ENCODE measurements at places on chromosomes 2 and 18. TPM values are rescaled to one million over a fixed set of nuclear protein-coding genes. Genes with fewer than 3 reads are reported as not detected.
A peak's percentile ranks its signal among the peaks of the same experiment; 100 is the strongest.

DNA sequence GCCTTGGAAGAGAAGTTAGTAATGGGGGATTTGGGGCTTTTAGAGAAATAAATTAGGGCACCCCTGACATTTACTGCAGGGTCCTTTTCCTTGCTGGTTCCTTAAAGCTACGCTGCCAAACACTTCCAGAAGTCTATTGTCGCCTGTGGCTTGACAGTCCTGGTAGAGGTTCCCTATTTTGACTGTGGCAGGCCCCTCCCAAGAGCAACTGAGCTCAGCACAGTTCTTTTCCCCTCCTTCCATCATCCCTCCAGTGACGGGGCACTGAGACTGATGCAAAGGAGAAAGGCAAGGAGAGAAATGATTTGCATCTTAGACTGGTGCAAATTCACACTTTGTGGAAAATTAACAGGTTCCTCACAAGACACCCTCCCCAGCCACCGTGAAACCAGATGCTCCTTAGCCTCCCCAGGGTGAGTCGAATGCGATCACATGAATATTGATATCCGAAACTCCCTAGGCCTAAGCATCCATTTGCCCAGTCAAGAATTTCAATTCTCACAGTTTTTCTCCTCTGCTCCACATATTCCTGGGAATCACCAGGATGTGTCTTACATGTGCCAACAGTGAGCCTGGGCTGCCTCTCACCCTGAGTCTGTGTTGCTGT, 45.4 kb downstream of the RABL2A start:
- no peak overlapping the region for H3K4me3 ChIP-seq
- no peak overlapping the region for H3K27ac ChIP-seq
- no peaks in the 10 kb centered on the region for H3K36me3 ChIP-seq

DNA sequence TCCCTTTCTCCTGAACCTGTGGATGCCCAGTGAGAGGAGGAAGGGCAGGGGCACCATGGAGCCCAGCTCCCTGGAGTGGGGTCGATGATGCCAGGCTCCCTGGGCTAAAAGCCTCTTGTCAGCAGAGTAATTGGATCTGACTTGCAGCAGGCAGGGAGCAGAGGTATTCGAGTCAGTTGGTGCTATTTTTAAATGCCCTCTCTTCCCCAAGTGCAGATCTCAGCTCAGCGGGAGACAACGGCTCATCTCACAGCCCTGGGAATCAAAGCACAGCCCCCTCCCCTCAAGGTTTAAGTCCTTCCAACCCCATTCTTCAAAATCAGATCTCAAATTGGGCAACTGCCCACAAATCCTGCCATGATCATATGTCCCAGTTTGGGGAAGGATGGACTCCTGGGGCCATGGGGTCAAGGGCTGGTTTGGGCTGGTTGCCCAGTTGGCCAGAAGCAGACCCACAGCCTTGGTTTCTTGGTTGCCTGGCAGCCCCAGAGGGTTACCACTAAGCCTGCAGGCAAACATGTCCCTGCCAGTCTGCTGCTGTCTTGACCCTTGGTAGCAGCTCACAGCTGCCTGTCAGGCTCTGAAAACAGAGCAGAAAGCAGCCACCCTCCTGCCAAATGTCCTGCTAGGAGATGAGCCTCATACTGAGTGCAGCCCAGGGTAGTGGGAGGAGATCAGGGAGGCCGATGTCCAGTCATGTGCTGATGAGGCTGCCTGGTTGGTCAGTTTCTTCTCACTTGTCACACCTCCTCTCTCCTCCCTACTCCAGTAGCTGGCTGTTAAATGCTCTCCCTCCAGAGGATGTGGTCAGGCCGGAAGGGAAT, 244.9 kb downstream of the LOXHD1 start:
- peak overlapping the region; percentile 42 for H3K4me3 ChIP-seq
- H3K4me1 ChIP-seq = peaks cover 97% of the 10 kb centered on the region

DNA sequence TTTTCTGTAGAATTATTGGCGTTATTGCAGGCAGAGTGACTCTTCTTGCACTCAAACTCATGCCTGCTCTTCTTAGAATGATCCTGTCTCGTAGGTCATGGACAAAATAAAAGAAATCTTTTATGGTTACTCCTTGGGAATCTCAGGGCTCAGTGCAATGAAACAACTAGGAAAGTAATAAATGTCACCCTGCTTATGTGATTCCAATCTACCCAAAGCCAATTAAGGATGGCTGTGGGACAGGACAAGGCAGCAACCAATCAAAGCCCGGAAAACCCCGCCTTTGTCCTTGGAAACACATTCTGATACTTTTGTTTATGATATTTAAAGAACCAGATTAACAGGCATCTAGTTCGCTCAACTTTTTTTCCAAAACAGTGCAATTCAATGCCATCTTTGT, 53.0 kb downstream of the GRB14 start:
- H3K27ac ChIP-seq = peak overlapping the region; percentile 22
- H3K27me3 ChIP-seq = no peaks in the 10 kb centered on the region
- no peaks in the 10 kb centered on the region for H3K36me3 ChIP-seq
- peaks cover 26% of the 10 kb centered on the region for H3K4me1 ChIP-seq
- H3K4me3 ChIP-seq = peak overlapping the region; percentile 31
- no peak for DNase-seq

GRCh38 chr18:58534535-58535301, 94.2 kb downstream of the ALPK2 start:
- H3K27ac ChIP-seq = no peak overlapping the region
- no peak for DNase-seq
- H3K4me1 ChIP-seq = peaks cover 44% of the 10 kb centered on the region

- H3K27me3 ChIP-seq = peaks cover 14% of the 10 kb centered on the region
- H3K4me3 ChIP-seq = no peak overlapping the region
- peaks cover 6% of the 10 kb centered on the region for H3K4me1 ChIP-seq
These were observed 134.8 kb upstream of the THUMPD2 start for GRCh38 chr2:39913648-39914461.

- no peaks in the 10 kb centered on the region for H3K36me3 ChIP-seq
- no peak for DNase-seq
- H3K27me3 ChIP-seq = no peaks in the 10 kb centered on the region
- no peaks in the 10 kb centered on the region for H3K4me1 ChIP-seq
- no peak overlapping the region for H3K4me3 ChIP-seq
- H3K27ac ChIP-seq = no peak overlapping the region
These were observed 192.4 kb downstream of the L3MBTL4 start for GRCh38 chr18:6222271-6222670.

GRCh38 chr18:33577685-33578517, at the start of gene ASXL3:
TSS of gene ASXL3 (plus strand) at chr18:33578219. CDS start at chr18:33578632, 413 bp downstream.
- H3K27ac ChIP-seq = peak within 1 kb of the TSS; percentile 95
- no peaks in the 10 kb centered on the region for H3K36me3 ChIP-seq
- peak; percentile 39 for DNase-seq

DNA sequence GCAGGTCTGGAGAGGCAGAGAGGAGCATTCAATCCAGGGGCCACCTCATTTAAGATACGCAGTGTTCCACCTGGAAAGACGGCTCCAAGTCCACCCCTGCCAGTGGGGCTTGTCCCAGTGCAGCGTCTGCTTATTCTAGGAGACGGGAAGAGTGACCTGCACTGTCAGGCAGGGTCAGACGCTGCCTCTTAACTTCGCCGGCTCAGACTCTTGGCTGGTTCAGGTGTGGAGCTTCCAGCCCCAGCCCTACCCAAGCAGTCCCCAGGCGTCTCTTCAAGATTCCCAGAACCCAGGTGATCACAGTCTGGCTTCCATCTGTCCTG, 208.5 kb downstream of the TFCP2L1 start:
- H3K36me3 ChIP-seq = no peaks in the 10 kb centered on the region
- peaks cover 3% of the 10 kb centered on the region for H3K4me1 ChIP-seq
- no peak for DNase-seq

DNA sequence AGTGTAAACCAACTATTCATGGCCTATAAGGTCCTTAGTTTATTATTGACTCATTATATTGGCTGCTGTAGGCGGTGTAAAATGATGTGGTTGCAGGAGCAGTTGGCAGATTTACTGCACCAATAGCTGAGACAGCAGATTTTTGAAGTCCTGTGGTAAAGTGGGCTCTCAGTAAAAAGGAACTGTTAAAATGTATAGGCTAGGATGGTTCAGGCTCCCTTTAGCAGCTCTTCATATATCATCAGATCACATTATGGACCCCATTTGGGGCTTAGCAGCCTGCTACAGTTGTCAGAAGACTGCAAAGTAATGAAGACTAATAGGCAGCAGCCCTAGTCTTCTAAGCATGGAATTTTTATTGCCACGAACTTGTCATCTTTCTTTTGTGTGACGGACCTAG, 27.8 kb downstream of the MTX2 start:
- H3K4me3 ChIP-seq = no peak overlapping the region
- no peaks in the 10 kb centered on the region for H3K36me3 ChIP-seq
- peaks cover 26% of the 10 kb centered on the region for H3K4me1 ChIP-seq
- H3K27me3 ChIP-seq = no peaks in the 10 kb centered on the region
- H3K27ac ChIP-seq = no peak overlapping the region

DNA sequence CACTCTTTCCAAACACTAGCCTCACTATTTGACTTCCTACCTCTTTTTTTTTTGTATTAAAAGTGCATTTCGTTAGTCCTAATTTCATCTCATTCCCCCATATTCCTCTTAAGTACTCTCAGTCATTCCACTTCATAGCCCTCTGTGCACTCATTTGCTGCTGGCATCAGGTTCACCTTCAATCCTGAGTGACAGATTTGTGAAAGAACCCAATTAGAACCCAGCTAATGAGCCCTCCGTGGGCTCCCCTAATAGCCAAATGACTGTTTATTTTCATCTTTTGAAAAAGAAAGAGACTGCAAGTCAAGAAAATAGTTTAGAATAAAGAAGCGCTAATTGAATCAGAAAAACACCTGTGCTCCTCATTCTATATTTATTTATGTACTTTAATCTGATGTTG, 512.1 kb upstream of the LRATD1 start:
- H3K27me3 ChIP-seq = no peaks in the 10 kb centered on the region
- no peaks in the 10 kb centered on the region for H3K36me3 ChIP-seq
- H3K4me1 ChIP-seq = no peaks in the 10 kb centered on the region
- H3K27ac ChIP-seq = no peak overlapping the region

DNA sequence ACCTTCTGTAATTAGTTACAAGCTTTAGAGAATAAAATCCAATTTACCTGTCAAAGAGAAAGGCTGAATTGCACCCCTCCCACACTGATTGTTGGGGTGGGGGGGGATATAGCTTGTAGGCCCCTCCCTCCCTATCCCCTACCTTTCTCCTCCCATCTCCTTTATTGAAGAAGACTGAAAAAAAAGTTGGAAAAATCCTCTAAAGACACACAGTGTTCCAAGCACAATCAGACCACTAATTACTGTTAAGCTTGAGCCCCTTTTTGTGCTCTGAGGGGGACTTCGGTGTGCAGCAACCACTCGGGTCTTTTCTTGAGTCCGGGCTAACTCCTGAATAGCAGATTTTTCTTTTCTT, 43.0 kb upstream of the FZD5 start:
- no peaks in the 10 kb centered on the region for H3K27me3 ChIP-seq
- no peak for DNase-seq
- peaks cover 17% of the 10 kb centered on the region for H3K4me1 ChIP-seq
- H3K4me3 ChIP-seq = no peak overlapping the region
- peak overlapping the region; percentile 2 for H3K27ac ChIP-seq

GRCh38 chr2:233400961-233401360, 46.7 kb downstream of the DGKD start:
- H3K27ac ChIP-seq = no peak overlapping the region
- DNase-seq = no peak
- H3K36me3 ChIP-seq = peaks cover 3% of the 10 kb centered on the region
- H3K4me1 ChIP-seq = peaks cover 6% of the 10 kb centered on the region
- no peak overlapping the region for H3K4me3 ChIP-seq
- H3K27me3 ChIP-seq = no peaks in the 10 kb centered on the region

- no peaks in the 10 kb centered on the region for H3K27me3 ChIP-seq
- H3K4me3 ChIP-seq = no peak overlapping the region
- peak; percentile 28 for DNase-seq
- no peak overlapping the region for H3K27ac ChIP-seq
- no peaks in the 10 kb centered on the region for H3K4me1 ChIP-seq
These were observed 112.0 kb upstream of the NDUFV2 start for GRCh38 chr18:8990276-8991031.

The RETREG2 gene
- total RNA-seq = 29.9 TPM

The CYP27C1 gene
- 0.11 TPM for total RNA-seq

The KCNIP3 gene
- total RNA-seq = 4.6 TPM

The TSPYL6 gene
- 0.08 TPM for total RNA-seq
